Fibroblast of villous mesenchyme (primary cell): ENCODE measurements at places on chromosomes 5 and 9. TPM values are rescaled to one million over a fixed set of nuclear protein-coding genes. Genes with fewer than 3 reads are reported as not detected.

Gene TTC23L
- under 0.01 TPM in 1 of 2 replicates, not detected in the other for total RNA-seq

Gene TSSK1B
- 0.43 and 0.64 TPM in 2 replicates for total RNA-seq

Gene CDKN2B
- 43.2 and 58.3 TPM in 2 replicates for total RNA-seq

Gene OR2V2
- not detected in 2 replicates for total RNA-seq

Gene ADAMTS12
- 54.8 and 94.1 TPM in 2 replicates for total RNA-seq

Gene IRGM
- total RNA-seq: 0.32 TPM in 1 of 2 replicates, not detected in the other

Gene PCDHB16
- under 0.01 and 0.32 TPM in 2 replicates for total RNA-seq

Gene NUTM2F
- not detected in 2 replicates for total RNA-seq

Gene FOXI1
- not detected in 2 replicates for total RNA-seq

Gene CNTLN
- total RNA-seq: 11.3 and 13.0 TPM in 2 replicates

Gene PROB1
- total RNA-seq: 3.9 and 4.3 TPM in 2 replicates

Gene FIBCD1
- 4.3 and 19.3 TPM in 2 replicates for total RNA-seq

Gene ERAP2
- total RNA-seq: 15.8 and 64.8 TPM in 2 replicates

Gene HTR4
- not detected in 2 replicates for total RNA-seq

Gene MYOZ3
- under 0.01 TPM in 2 replicates for total RNA-seq

Gene ARL14EPL
- total RNA-seq: not detected in 2 replicates

Gene FAXDC2
- total RNA-seq: 4.2 and 7.8 TPM in 2 replicates

Gene IL17B
- 1.3 TPM in 1 of 2 replicates, not detected in the other for total RNA-seq

Gene TMEM141
- total RNA-seq: 33.5 and 39.7 TPM in 2 replicates

Gene UNC5A
- not detected in 2 replicates for total RNA-seq

Gene SPINK6
- total RNA-seq: not detected in 2 replicates

Gene PCDHB14
- total RNA-seq: 0.32 and 0.43 TPM in 2 replicates

Gene PALM2AKAP2
- total RNA-seq: 24.5 and 31.5 TPM in 2 replicates

Gene PPP3R2
- not detected in 2 replicates for total RNA-seq

Gene TAS2R1
- 0.32 and 0.43 TPM in 2 replicates for total RNA-seq

Gene KLF9
- 34.5 and 37.1 TPM in 2 replicates for total RNA-seq

Gene ELOVL7
- total RNA-seq: under 0.01 TPM in 1 of 2 replicates, not detected in the other

Gene GPR151
- not detected in 2 replicates for total RNA-seq

Gene CDC20B
- not detected in 2 replicates for total RNA-seq

Gene LAMC3
- total RNA-seq: 0.43 and 1.3 TPM in 2 replicates

Gene ASPN
- total RNA-seq: 1.6 and 3.9 TPM in 2 replicates

Gene DNAJC21
- 22.2 and 44.5 TPM in 2 replicates for total RNA-seq

Gene ANKRD18B
- 0.97 TPM in 1 of 2 replicates, not detected in the other for total RNA-seq

Gene IFNA13
- not detected in 2 replicates for total RNA-seq

Gene CBY3
- total RNA-seq: 0.32 TPM in 1 of 2 replicates, not detected in the other
